ENCODE measurements at places on chromosomes 2 and 18. TPM values are rescaled to one million over a fixed set of nuclear protein-coding genes. Genes with fewer than 3 reads are reported as not detected.

- no peak for DNase-seq
These were observed 21.5 kb upstream of the CDKL4 start for GRCh38 chr2:39265315-39265714.

GRCh38 chr2:54092940-54093339, 22.5 kb upstream of the ACYP2 start:
- DNase-seq = no peak

- DNase-seq = no peak
These were observed 7.2 kb upstream of the PROC start for GRCh38 chr2:127410871-127411652.

- no peak for DNase-seq
These were observed 71.2 kb upstream of the ALKAL2 start for GRCh38 chr2:359047-359446.

GRCh38 chr18:48820483-48821250, 130.1 kb downstream of the SMAD7 start:
- no peak for DNase-seq

- DNase-seq = no peak
These were observed 266.8 kb downstream of the ALPK2 start for GRCh38 chr18:58362027-58362575.

- DNase-seq = no peak
These were observed 197.8 kb downstream of the RDH14 start for GRCh38 chr2:18362696-18363095.

GRCh38 chr2:221402072-221402471, 170.0 kb downstream of the EPHA4 start:
- DNase-seq = no peak

DNA sequence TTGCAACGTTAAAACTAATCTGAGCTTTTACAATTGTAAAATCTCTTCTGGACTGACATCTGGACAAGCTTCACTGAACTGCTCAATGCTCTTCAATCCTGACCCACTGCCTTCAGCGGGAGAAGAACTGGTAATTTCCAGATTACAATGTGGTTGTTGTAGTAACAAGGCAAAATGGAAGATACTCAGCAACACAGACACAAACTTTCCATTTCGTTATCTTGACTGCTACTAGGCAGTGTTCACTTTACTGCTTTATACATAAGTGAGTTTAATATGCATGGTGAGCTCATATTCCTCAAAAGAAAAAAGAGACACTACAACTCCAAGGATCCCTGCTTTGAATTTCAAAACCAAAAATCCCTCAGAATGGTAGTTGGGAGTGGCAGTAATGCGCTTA, 51.9 kb downstream of the GRB14 start:
- DNase-seq = no peak

GRCh38 chr2:190075623-190076022, 13.1 kb upstream of the MSTN start:
- DNase-seq = no peak

DNA sequence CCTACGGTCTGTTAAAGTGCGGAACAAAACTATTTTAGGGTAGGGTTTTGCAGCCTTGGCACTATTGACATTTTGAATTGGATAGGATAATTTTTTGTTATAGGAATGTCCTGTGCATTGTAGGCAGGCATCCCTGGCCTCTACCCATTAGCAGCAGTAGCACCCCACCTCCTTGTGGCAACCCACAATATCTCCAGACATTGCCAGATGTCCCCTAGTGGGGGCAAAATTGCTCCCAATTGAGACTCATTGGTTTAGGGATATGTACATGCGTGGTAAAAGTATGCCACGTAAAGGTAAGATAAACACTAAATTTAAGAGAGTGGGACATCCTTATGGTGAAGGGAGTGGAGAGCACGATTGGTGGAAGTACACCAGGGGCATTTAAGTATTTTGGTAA, 4.6 kb downstream of the MIB1 start:
- DNase-seq = no peak

- DNase-seq = no peak
These were observed 3.8 kb downstream of the VIT start for GRCh38 chr2:36700311-36700710.

DNA sequence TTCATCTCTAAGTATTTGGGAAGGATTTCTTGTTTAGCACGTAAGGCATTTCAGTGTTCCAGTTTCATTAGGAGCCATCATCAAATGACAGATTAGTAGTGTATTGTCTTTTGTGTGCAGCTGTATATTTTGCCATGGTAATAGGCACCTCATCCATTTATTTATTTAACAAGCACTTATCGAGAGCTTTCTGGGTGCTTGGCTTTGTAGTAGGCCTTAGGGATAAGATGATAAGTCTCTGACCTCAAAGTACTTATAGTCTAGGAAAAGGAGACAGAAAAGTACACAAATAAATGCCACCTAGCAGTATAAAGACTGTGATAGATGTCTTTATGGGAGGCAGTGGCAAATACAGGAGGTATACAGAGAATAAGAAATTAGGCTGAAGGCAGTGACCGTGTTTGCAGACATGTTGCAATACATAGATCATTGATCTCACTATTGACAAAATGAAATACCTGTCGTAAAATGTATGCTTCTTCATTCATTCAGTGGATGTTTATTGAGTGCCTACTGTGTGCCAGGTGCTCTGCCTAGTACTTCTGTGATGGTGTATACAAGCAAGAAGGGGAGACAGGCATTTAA, 265.9 kb downstream of the SETBP1 start:
- no peak for DNase-seq

DNA sequence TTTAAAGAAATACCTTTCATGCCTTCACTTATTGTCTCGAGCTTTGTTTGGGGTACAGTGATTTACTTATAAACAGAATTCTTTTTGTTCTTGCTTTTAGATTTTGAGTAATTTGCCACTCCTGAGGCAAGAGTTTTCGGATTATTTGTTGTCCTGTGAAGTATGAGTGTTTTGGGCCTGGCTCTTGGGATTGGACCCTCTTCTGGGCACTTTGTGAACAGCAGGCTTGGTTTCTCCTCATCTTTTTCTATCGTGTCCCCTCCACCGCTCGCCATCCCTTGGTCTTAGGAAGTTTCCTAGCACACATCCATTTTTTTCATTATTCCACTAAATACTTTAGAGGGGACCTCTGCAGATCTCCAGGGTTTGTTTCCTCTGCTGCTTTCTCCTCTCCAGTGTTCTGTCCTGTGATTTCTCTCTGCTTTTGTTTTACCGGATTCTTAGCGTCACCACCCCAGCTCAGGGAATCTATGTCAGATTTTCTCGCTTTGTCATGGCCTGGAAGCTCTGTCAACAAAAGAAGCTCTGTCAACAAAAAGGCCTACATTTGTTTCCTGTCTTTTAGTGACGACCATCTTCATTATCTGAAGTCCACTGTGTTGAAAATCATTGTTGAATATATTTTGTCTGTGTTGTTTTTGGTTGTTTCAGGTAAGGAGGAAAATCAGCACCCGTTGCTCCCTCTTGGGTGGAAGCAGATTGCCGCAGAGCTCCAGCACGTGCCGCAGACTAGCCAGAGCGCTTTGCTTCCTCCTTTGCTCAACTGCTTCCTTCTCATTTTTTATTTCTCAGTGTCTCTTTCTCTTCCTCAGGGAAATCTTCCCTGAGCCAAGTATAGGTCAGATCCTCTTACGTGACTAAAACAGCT, 27.8 kb downstream of the ANKRD62 start:
- DNase-seq = no peak

- no peak for DNase-seq
These were observed 559.5 kb upstream of the GCFC2 start for GRCh38 chr2:76270096-76270710.

GRCh38 chr18:21257386-21257785, 15.4 kb downstream of the GREB1L start:
- no peak for DNase-seq

GRCh38 chr18:74914052-74914591, 294.8 kb downstream of the PTGR3 start:
- no peak for DNase-seq

GRCh38 chr2:137963535-137964065, 673 bp upstream of the HNMT start:
- DNase-seq = no peak

GRCh38 chr2:64349131-64349530, 104.8 kb upstream of the LGALSL start:
- no peak for DNase-seq

GRCh38 chr18:6156446-6156845, 258.3 kb downstream of the L3MBTL4 start:
- no peak for DNase-seq

- no peak for DNase-seq
These were observed 49.0 kb upstream of the MAP4K3 start for GRCh38 chr2:39486071-39486470.

DNA sequence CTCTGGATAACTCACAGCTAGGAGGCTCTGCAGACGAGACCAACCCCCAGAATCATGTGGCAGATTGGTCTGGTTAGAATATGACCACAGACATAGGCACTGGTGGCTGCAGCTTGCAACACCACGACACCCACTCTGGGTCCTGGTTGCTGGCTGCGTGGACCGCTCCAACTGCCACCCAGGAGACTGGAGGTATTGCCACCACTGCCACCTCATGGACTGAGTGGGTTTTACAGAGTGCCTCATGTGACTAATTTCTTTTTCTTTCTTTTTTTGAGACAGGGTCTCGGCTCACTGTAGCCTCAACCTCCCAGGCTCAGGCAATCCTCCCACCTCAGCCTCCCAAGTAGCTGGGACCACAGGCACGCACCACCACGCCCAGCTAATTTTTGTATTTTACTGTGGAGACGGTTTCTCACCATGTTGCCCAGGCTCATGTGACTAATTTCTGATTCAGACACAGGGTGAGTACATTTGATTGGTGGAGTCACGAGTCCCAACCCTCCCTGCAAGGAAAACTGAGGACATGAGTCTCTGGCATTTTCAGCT, 29.9 kb upstream of the NT5DC4 start:
- DNase-seq = no peak

CLEC4F gene
- 0.57 TPM for polyA plus RNA-seq

CNGA3 gene
- polyA plus RNA-seq = 0.49 TPM

TMEM247 gene
- not detected for polyA plus RNA-seq

C2orf78 gene
- polyA plus RNA-seq = not detected

SERPINB11 gene
- polyA plus RNA-seq = not detected

GPD2 gene
- 17.8 TPM for polyA plus RNA-seq

COLEC11 gene
- not detected for polyA plus RNA-seq

ACOXL gene
- 0.27 TPM for polyA plus RNA-seq

SATB2 gene
- not detected for polyA plus RNA-seq

MMADHC gene
- 102 TPM for polyA plus RNA-seq

SPP2 gene
- polyA plus RNA-seq = not detected
